Pancreas (tissue), 10 donors: ENCODE measurements at places on chromosomes 13 and 19. TPM values are rescaled to one million over a fixed set of nuclear protein-coding genes. Genes with fewer than 3 reads are reported as not detected.

The PINLYP gene
- polyA plus RNA-seq: 5.2 TPM

The GRIN3B gene
- 0.09 TPM for polyA plus RNA-seq

The TMEM255B gene
- polyA plus RNA-seq: 13.6 TPM

The SNRPD2 gene
- 125 TPM for polyA plus RNA-seq

The MAP4K1 gene
- polyA plus RNA-seq: 43.4 TPM
